GM23338 (cell line): ENCODE measurements at places on chromosomes 6 and 20.

GRCh38 chr6:145848541-145848940 is 33.9 kb upstream of the FBXO30 start:
- H3K4me1 ChIP-seq = no peaks in the 10 kb centered on the region
- no peak overlapping the region for H3K4me3 ChIP-seq
- DNase-seq = no peak
- no peak overlapping the region for H3K27ac ChIP-seq
- H3K36me3 ChIP-seq = no peaks in the 10 kb centered on the region

GRCh38 chr20:45187693-45188092 is 13.0 kb downstream of the PI3 start:
- H3K27me3 ChIP-seq = no peaks in the 10 kb centered on the region
- H3K4me3 ChIP-seq = no peak overlapping the region
- H3K36me3 ChIP-seq = no peaks in the 10 kb centered on the region

DNA sequence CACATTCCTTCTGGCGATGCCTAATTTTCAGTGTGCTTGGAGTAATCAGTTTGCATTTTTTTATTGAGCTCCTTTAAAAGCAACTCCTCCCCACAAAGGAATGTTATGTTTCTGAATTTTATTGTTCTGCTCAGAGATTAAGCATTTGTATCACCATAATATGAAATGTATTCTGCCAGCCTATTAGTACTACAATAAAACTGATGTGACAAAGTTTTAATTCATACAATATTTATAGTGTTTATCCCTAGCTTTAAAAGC is 236.9 kb upstream of the ASCC3 start:
- peaks cover 34% of the 10 kb centered on the region for H3K4me1 ChIP-seq
- no peaks in the 10 kb centered on the region for H3K36me3 ChIP-seq
- no peaks in the 10 kb centered on the region for H3K27me3 ChIP-seq
- H3K4me3 ChIP-seq = no peak overlapping the region
- H3K27ac ChIP-seq = no peak overlapping the region

DNA sequence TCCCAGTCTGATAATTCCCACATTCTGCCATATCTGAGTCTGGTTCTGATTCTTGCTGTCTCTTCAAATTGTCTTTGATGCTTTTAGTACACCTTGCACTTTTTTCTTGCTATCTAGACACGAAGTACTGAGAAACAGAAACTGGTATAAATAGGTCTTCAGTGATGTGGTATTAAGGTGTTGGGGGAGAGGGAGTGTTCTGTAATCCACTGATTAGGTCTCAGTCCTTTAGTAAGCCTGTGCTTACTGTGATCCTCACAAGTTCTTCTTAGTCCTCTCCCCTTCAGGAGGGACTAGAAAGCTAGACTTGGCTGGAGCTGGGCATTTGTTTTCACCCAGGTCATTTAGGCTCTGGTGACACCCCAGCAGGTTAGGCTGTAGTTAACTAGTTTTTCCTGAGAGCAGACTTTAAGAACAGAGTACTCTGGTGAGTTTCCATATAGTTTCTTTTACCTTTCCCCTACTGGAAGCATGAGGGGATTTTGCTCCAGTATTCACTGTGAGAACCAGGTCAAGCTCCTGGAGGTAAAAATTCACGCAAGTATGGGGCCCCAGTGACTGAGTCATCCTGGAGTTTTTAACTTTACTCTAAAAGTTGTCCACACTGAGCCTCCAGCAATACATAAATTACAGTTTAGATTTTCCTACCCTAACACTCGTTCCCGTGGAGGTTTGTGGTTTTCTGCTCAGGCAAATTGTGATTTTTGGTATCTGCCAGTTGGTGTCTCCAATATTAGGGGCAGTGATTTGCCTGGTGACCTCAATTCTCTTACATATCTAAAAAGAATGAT is 154.6 kb downstream of the CDKAL1 start:
- H3K27me3 ChIP-seq = no peaks in the 10 kb centered on the region
- no peak overlapping the region for H3K4me3 ChIP-seq
- H3K27ac ChIP-seq = peak overlapping the region; percentile 12; the same call in 1 of the 2 replicates
- no peaks in the 10 kb centered on the region for H3K36me3 ChIP-seq
- DNase-seq = no peak

DNA sequence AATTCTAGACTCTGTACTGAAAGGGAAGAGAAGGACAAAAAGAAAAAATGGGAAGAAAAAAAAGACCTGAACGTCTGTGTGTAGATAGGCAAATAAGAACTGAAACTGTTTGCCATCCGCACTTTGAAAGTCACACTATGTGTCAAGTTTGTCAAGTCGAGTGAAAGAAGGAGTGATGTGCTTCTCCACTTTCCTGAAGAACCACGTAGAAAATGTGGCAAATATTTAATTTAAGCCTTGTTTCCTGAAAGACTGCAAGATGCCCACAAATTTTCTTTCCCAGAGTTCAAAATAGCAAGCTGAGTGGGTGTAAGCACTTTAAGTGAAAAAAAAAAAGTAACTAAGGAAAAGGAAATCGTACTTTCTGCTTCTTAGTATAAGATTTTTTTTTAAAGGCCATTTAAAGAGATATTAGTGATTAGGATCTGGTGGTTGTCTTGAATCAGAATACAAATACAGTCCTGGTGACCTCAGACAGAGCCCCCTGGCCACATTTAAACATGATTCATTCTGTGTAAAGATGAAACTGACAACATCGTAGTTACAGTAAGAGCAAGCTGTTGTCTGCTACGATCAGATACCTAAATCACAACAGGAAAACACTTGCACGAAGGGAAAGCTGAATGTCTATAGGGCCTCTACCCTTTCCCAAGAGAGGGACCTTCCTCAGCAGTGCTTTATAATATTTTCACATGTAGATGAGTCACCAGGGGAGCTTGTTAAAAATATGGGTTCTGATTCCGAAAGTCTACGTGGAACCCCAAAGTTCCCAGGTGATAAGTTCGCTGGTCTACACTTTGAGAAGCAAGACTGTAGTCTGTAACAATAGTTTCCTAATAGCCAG is 102.3 kb downstream of the HIVEP2 start:
- H3K36me3 ChIP-seq = no peaks in the 10 kb centered on the region
- no peaks in the 10 kb centered on the region for H3K27me3 ChIP-seq
- no peak overlapping the region for H3K4me3 ChIP-seq
- no peak for DNase-seq
- no peak overlapping the region for H3K27ac ChIP-seq

DNA sequence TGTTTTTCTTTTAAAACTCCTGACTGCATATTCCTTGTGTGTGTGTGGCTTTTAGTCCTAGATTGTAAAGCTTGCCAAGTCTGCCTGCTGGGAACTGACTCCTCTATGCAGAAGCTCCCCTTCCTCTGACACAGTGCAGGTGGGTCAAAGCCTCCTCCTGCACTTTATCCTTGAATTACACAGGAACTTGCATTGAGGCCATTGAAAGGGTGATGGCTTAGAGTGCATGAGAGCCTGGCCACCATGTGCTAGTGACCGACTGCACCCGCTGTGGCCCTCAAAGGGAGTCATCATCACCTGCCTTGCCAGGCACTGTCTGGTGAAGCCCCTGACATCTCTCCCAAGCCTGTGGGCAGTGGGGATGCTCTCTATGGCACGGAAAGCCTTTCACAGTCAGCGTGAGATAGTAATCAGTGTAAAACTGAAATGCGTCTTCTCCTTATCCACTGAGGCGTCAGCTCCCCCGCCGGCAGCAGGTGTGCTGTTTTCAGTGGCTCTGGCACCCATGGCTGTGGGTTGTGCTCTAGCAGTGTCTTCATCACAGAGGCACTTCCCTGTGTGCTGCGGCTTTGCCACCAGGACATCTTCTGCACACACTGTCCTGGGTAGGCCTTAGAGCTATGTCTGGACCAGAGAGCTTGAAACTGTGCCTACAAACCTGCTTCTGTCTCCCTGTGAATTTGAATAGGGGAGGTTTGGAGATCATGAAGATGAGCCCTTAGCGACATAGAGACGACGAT is 87.9 kb downstream of the THBS2 start:
- H3K36me3 ChIP-seq = no peaks in the 10 kb centered on the region
- no peak for DNase-seq
- H3K4me3 ChIP-seq = no peak overlapping the region

DNA sequence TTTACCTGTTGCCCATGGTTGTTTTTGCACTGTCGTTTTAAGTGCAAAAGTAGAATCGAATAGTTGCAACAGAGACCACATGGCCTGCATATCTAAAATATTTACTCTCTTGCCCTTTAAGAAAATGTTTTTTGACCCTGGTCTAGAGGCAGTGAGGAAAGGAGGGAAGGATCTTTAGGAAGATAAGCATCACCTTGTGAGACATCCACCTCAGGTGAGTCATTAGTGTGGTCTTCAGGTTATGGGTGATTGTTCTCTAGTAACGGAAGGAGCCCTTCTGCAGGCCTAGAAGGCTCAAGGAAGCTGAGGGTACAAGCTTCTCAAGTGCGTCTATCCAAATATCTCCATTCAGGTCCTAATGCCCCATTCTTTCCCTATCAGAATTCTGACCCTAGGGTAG is 6.6 kb upstream of the RAB44 start:
- no peaks in the 10 kb centered on the region for H3K27me3 ChIP-seq
- peaks cover 7% of the 10 kb centered on the region; the same call in 1 of the 2 replicates for H3K36me3 ChIP-seq
- H3K4me1 ChIP-seq = no peaks in the 10 kb centered on the region
- no peak overlapping the region for H3K27ac ChIP-seq
- DNase-seq = no peak

DNA sequence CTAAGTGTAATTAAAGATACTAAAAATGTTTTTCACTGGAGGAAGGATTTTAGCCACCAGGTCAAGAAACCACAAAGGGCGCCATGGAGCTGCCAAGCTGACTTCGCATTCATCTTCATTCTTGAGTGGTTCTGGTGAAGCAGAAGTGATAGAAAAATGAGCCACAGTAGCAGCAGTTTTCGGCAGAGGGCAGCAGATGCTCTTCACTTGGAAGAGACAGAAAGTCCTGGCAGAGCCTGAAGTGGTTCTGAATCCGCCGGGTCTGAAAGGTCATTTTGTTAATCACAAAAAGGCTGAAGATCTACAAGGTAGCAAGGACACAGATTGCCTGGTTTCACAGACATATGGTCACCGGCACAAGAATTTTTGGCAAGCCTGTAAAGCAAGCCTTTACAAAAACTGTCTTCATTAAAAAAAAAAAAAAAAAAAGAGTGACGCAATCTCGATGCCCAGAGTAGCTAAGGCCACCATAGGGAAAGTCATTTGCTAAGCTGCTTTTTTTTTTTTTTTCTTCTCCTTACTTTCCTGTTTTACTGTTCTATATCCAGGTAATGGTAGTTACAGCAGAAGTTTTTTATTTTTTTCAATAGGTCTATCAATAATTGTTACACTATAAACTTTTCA is 345.1 kb upstream of the AGPAT4 start:
- H3K36me3 ChIP-seq = no peaks in the 10 kb centered on the region
- H3K27me3 ChIP-seq = no peaks in the 10 kb centered on the region
- no peak overlapping the region for H3K27ac ChIP-seq
- H3K4me3 ChIP-seq = no peak overlapping the region
- no peaks in the 10 kb centered on the region for H3K4me1 ChIP-seq
- DNase-seq = peak; percentile 71

DNA sequence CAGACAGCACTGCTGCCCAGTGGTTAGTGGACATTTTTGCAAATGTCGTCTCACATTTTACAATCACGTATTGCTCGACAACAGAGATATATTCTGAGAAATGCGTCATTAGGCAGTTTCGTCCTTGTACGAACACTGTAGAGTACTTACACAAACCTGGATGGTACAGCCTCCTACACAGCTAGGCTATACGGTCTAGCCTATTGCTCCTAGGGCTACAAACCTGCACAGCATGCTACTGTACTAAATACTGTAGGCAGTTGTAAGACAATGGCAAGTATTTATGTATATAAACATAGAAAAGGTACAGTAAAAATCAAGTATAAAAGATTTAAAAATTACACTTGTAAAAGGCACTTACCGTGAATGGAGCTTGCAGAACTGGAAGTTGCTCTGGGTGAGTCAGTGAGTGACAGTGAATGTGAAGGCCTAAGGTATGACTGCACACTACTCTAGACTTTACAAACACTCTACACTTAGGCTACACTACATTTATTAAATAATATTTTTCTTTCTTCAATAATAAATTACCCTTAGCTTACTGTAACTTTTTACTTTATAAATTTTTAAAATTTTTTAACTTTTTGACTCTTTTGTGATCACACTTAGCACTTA is 43.1 kb downstream of the ALDH5A1 start:
- H3K27me3 ChIP-seq = no peaks in the 10 kb centered on the region
- no peaks in the 10 kb centered on the region for H3K36me3 ChIP-seq
- no peaks in the 10 kb centered on the region for H3K4me1 ChIP-seq
- no peak for DNase-seq
- no peak overlapping the region for H3K27ac ChIP-seq

- peak; percentile 74 for DNase-seq
- H3K4me3 ChIP-seq = no peak overlapping the region
- peaks cover 19% of the 10 kb centered on the region for H3K4me1 ChIP-seq
- H3K36me3 ChIP-seq = no peaks in the 10 kb centered on the region
- H3K27ac ChIP-seq = no peak overlapping the region
Observed at GRCh38 chr6:105484238-105485161, 81.6 kb upstream of the PREP start.

DNA sequence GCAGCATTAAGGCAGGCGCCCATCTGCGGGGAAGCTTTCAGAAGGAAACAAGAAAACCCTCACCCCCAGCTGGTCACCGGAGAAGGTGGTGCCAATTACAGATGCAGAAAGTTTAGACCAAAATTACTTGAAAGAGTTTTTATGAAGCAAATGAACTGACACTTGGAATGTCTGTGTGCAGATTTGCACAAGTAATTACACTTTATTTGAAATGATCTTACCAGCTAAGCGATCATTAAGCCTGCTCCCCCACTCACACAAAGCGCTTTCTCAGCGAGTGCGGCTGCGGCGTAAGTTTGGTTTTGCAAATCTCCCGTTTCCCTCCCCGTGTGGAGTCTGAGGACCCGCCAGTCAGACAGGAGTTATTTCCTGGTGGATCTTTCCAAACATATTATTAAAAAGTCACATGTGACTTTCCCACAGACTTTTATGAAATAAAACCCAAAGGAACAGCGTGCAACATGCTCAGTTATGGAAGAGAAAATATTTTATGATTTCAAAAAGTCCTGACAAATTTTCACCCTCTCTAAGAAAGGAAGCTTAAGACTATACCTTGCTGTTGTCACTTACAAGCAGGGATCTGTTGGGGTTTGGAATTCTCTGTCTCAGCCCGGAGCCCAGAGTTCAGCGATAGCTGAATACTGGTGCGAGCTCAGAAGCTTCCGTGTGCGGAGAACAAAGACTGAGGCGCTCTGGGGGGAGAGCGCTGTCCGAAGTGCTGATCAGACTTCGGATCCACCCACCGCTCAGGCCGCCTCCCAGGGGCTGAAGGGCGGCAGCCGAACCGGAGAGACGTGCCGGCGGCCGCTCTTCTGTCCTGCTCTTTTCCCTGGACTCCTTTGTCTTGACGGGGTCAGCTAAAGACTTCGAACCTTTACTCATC is 2.7 kb upstream of the MYT1 start:
- H3K4me1 ChIP-seq = peaks cover 44% of the 10 kb centered on the region
- H3K27me3 ChIP-seq = peaks cover 22% of the 10 kb centered on the region
- H3K4me3 ChIP-seq = peak overlapping the region; percentile 45
- peak; percentile 94 for DNase-seq
- no peak overlapping the region for H3K27ac ChIP-seq

- no peak overlapping the region for H3K4me3 ChIP-seq
- H3K4me1 ChIP-seq = peaks cover 17% of the 10 kb centered on the region
- DNase-seq = no peak
- H3K27me3 ChIP-seq = peaks cover 36% of the 10 kb centered on the region
Observed at GRCh38 chr20:32355417-32355841, 2.7 kb upstream of the ASXL1 start.

GRCh38 chr20:49340161-49340966 is 62.5 kb upstream of the ZNFX1 start:
- H3K36me3 ChIP-seq = no peaks in the 10 kb centered on the region
- H3K4me3 ChIP-seq = no peak overlapping the region
- no peak overlapping the region for H3K27ac ChIP-seq
- no peak for DNase-seq
- H3K27me3 ChIP-seq = no peaks in the 10 kb centered on the region
- H3K4me1 ChIP-seq = no peaks in the 10 kb centered on the region
